ENCODE measurements at places on chromosomes 5 and 9. TPM values are rescaled to one million over a fixed set of nuclear protein-coding genes. Genes with fewer than 3 reads are reported as not detected.

- DNase-seq, result no peak
Measured at GRCh38 chr5:133271606-133272005, 219.8 kb downstream of the HSPA4 start.

Gene SNAPC3
- total RNA-seq, result 16.0 TPM

DNA sequence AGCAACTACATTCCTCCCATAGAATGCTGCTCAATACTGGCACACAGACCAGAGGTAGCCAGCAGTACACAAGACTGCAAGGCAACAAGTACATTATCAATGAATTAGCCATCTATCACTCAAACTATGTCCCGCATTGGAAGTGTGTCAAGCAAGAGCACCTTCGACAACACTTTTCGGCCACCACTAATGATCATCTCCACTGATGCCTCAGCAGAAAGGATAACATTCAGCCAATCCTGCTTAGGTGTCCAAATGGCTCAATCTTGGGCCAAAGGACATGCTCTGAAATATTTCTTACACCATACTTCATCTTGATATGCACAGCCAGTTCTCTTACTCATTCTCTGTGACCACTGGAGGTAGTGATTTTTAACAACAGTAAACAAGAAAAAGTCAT is 25.0 kb downstream of the SKP1 start:
- DNase-seq, result no peak

Gene SHISAL2B
- not detected for total RNA-seq

DNA sequence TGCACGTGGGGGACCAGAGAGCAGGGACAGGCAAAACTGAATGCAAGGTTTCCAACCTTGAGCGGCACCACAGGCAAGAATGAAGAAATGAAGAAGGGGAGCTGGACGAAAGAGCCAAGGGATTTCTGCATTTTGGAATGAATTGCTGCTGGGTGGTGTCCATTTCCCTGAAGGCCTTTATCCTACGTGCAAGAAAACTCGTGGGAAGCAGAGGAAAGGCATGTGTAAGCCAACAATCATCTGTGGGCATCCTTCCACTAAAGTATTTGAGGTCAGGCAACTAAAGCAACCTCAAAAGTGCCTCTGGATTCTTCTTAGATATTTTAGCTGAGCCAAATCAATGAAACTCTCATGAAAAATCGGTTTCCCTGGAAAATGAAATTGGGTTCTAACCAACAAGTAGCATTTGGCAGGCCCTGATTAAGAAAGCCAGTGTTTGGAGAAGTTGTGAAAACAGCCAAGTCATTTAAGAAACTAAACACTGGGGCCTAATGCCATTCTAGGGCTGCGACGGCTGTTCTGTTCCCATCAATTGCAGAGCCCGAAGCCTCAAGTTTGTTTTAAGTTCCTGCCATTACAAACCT is 4.7 kb upstream of the TGFBI start:
- DNase-seq, result no peak

DNA sequence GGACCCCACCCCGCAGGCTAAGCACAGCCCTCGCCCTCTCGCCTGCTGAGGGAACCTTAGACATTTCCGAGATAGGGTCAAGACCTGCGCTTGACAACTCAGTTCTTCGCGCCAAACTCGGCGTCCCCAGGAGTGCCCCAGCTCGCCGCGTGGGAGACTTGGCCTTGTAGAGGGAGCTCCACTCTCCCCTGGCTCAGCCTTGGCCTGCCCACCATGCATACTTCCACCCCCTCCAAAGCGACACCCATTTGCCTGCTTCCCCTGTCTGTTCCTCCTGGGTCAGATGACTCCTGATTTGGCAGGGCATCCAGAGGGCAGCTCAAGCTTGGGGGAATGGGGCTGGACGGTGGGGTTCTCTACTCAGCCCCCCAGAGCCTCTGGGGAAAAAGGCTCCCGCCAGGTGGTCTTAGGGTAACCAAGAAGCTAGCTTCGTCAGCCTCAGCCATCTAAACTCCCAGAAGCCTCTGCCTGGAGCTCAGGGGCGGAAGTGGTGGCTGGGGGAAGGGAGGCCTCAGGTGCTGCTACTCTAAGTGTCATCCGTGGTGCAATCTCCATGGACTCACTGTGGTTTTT is 560 bp downstream of the DOCK2 start:
- DNase-seq, result no peak

- DNase-seq, result no peak
Measured at GRCh38 chr5:96236051-96236450, 197.0 kb downstream of the PCSK1 start.

Gene PCDHGB2
- total RNA-seq, result 0.36 TPM

Gene ETF1
- total RNA-seq, result 209 TPM

DNA sequence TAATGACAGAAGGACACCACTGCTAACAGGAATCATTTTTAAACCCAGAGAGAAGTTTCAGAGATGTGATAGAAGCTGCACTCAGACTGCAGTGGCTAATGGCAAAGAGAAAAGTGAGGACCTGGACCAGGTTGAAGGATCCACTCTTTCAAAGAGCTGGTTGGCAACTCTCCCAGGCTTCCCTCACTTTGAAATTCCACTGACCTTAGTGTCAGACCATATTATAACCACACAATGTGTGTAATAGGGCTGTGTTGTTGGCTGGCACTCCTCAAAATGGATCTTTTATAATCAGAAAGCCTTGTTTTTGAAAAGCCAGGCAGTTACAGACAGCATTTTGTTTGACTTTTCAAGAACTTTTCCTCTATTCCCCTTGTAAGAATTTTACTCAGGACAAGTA is 280.7 kb downstream of the PRELID2 start:
- DNase-seq, result no peak

- no peak for DNase-seq
Measured at GRCh38 chr5:108484035-108484434, 102.1 kb upstream of the FBXL17 start.

DNA sequence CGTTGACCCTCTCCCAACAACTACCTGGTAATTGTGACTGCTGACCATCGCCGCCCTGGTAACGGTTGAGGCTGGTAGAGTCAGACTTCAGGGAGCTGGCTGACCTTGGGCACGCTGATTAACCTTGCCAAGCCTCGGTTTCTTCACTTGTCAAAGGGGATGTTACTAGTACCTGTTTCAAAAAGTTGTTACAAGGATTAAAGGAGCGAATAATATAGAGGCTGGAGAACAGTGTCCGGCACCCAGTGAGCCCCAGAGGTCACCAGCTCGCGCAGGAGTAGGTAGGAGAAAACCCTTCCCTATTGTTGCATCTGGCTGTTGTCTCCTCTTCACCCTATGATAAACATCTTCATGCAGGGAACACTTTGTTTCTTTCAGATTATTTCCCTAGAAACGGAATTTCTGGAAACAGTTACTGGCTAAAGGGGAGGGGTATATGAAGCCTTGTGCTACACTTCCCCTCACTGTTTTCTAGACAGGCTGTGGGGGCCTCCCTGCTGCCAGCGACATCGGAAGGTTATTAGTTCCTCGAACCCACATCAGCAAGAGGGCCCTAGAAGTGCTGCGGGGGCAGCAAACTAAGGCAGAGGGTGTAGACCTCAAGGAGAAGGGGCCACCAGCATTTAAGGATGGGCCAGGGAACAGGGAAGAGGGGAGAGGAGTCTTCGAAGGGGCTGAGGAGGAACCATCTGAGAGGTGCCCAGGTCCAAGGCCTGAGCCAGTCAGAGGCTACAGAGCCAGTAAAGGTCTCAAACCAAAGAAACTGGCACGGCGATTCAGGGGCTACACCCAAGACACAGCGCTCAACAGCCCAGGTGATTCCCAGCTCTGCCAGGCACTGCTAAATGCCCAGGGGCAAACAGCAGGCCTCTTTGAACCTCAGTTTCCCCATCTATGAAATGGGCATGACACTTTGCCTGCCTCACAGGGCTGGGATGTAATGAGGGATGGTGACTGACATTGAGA is 37.6 kb downstream of the HRH2 start:
- DNase-seq, result no peak

Gene ABO
- total RNA-seq, result 15.3 TPM

DNA sequence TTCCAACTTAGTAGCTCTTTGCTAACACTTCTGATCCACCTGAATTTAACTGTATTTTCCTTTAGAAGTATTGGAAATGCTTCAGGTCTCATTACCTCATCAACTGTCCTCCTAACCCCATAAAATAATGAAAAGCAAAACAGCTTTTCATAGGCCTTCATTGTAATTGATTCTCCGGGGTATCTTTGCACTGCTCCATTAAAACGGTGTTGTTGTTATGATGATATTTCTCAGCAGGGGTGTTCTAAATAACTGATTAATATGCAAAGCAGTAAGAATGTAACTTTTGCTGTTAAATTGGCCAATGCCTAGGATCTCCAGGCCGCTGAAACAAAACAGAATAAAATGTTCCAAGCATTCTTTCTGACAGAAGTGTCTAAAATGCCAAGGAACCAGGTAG is 1983.2 kb downstream of the EFNA5 start:
- DNase-seq, result no peak

Gene PTGR1
- total RNA-seq, result 0.22 TPM
